ENCODE measurements at places on chromosomes 16 and 17.

GRCh38 chr17:57861790-57862693, 12.2 kb upstream of the MRPS23 start:
- DNase-seq, result no peak

DNA sequence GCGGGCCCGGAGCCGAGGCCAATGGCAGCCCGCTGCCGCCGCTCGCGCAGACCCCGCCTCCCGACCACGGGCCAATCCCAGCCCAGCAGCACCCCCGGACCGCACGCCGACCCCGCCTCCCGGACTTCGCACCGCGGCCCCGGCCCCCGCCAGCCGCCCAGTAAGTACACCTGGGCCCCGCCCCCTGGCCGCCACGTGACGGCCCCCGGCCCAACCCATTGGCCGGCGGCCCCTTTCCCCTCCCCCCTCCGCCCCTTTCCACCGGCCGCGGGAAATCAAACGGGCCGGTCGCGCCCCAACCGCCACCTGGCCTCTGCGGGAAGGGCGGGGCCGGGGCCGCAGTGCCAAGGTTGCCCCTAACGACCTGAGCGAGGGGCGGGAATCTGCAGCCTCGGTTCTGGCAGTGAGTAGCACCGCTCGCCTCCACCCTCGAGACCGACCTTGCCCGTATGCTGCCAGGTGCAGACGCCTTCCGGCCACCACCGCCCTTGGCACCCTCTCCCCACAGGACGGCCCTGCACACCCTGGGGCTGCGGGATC, at the start of gene YBX2:
YBX2 (minus strand) TSS at position 26 of the 540 bp plus-strand sequence. CDS start 139 bp downstream, outside the sequence.
- peak; percentile 74 for DNase-seq

- no peak for DNase-seq
Measured at GRCh38 chr16:28003021-28003865, 60.3 kb downstream of the GSG1L start.

- DNase-seq, result no peak
Measured at GRCh38 chr17:81317961-81318605, 23.0 kb upstream of the SLC38A10 start.

DNA sequence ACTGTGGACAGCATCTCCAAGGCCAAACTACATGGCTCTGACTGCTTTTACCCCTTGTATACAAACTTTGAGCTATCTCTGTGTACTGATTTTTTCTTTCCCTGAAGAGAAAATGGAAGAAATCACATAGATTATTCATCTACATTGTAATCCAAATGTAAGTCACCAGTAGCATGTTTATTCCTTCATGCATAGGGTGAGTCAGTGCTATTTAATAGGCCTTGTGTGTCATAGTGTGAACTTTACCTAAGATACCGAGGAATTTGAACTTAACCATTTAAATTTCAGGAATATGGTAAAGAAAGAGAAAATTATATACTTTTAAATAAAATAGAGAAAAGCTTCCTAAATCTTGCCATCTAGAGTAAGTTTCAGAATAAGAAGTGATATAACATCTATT, 16.5 kb downstream of the PHKB start:
- no peak for DNase-seq

DNA sequence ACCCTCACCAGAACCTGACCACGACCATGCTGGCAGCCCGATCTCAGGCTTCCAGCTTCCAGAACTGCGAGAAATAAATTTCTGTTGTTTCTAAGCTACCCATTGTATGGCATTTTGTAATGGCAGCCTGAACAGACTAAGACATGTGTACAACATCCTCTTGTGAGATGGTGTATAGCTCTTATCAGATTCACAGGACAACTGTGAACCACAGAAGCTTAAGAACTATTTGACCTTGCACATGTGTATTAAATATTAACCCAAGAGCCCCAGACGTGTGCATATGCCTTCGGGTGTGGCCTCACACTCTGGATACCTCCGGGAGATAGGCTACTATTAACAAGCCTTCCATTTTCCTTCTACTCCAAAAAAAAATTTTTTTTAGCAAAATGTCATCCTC, 248.9 kb downstream of the SLC39A11 start:
- DNase-seq, result no peak
